Left lung (tissue), 14 donors: ENCODE measurements at places on chromosomes 5 and 9. TPM values are rescaled to one million over a fixed set of nuclear protein-coding genes. Genes with fewer than 3 reads are reported as not detected.

GRCh38 chr5:1013238-1013947 is 4.8 kb downstream of the NKD2 start:
- H3K27me3 ChIP-seq, result peaks cover 36% of the 10 kb centered on the region
- no peak overlapping the region for H3K27ac ChIP-seq
- DNase-seq, result no peak
- H3K4me1 ChIP-seq, result peaks cover 3% of the 10 kb centered on the region
- no peak overlapping the region for H3K4me3 ChIP-seq

DNA sequence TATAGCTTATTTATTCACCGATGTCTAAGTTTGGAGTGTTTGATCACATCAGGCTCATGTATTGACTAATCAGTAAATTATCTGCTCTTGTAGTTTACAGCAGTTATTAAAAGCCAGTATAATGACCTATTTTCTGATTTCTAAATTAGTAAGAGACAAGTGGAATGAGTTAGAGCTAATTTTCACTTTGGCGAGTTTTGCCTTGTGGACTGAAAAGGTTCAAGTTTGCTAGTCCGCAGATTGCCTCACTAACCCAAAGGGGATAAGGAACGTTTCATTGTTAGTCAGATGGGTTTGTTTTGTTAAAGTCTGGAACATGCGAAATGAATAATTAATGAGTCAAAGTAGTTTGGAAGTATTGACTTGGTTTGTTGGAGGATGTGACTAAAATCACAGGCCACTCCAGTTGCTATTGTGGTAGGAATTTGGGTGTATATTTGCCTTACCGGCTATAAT is 40.1 kb downstream of the SMARCA2 start:
- no peak overlapping the region for H3K4me3 ChIP-seq
- H3K36me3 ChIP-seq, result peaks cover 65% of the 10 kb centered on the region
- H3K27ac ChIP-seq, result no peak overlapping the region

Gene PCDHB5
- 8.0 TPM for polyA plus RNA-seq

GRCh38 chr5:115948091-115948534 is 14.2 kb upstream of the LVRN start:
- no peak for DNase-seq
- no peak overlapping the region for H3K27ac ChIP-seq
- no peaks in the 10 kb centered on the region for H3K36me3 ChIP-seq
- H3K4me1 ChIP-seq, result no peaks in the 10 kb centered on the region
- H3K4me3 ChIP-seq, result no peak overlapping the region

Gene IL7R
- 10.0 TPM for polyA plus RNA-seq

DNA sequence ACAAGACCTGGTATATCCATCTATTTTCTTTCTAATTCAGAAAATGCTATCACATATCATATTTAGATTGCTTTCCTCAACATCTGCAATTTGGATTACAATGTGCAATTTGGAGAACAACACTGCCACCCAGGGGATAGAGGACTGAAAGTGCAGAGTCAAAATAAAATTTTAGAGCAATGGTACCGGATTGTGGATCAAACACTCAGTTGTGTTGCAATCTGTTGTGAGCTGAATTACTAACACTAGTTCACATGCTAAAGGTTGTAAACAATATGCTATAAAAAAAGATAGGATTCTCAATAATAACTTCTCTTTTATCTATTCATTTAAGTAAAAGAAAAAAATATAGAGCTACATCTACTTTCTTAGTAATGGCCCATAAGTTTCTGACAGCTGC is 11.9 kb upstream of the SRFBP1 start:
- no peak overlapping the region for H3K4me3 ChIP-seq
- peak; percentile 56 for DNase-seq
- no peaks in the 10 kb centered on the region for H3K36me3 ChIP-seq
- no peaks in the 10 kb centered on the region for H3K4me1 ChIP-seq
- H3K27me3 ChIP-seq, result no peaks in the 10 kb centered on the region

DNA sequence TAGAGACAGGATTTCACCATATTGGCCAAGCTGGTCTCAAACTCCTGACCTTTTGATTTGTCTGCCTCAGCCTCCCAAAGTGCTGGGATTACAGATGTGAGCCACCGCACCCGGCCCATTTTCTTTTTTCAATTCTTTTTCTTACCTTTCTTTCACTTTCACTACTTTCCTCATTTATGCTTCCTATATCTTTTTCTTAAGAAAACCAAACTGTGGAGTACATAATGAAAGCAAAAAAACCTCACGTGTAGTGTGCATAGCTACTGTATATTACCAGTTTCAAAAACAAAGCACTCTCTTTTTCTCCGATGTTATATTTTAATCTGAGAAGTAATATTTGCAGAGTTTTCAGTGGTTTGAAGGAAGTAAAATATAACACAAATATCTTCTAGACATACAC is 8.0 kb upstream of the CAST start:
- DNase-seq, result no peak
- no peaks in the 10 kb centered on the region for H3K36me3 ChIP-seq
- no peaks in the 10 kb centered on the region for H3K27me3 ChIP-seq
- H3K4me1 ChIP-seq, result no peaks in the 10 kb centered on the region
- no peak overlapping the region for H3K27ac ChIP-seq

DNA sequence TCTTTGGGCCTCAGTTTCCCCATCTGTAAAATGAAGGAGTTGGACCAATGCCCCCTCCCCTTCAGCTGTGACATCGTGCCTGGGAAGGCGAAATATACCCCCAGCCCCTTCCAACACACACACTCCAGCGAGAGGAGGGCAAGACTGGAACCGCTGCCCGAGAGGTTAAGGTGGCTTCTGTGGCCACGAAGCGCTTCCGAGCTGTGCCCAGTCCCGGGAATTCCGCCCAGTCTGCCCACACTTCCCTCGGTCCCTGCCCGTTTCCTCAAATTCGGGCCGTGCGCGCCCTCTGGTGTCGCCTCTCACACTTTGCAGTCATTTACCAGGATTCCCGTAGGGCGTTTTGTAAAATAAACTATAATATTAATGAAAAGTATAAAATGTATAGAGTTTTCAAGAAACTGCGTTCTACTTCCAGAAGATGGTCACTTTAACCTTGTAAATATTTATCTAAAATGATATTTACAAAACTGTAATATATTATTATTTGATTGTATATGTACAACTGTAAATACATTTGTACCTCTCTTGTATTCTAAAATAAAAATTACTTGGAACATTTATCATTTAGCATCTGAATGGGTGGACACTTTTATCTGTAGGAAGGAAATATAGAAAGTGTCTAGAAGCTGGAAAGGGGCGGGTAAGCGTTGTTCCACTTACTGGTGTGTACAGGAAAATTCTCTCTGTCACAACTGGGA is 11.0 kb upstream of the EXOSC2 start:
- H3K4me3 ChIP-seq, result peak overlapping the region; percentile 29
- no peaks in the 10 kb centered on the region for H3K36me3 ChIP-seq
- H3K27ac ChIP-seq, result no peak overlapping the region

Gene LMX1B
- 0.20 TPM for polyA plus RNA-seq

Gene CDK7
- 34.9 TPM for polyA plus RNA-seq

DNA sequence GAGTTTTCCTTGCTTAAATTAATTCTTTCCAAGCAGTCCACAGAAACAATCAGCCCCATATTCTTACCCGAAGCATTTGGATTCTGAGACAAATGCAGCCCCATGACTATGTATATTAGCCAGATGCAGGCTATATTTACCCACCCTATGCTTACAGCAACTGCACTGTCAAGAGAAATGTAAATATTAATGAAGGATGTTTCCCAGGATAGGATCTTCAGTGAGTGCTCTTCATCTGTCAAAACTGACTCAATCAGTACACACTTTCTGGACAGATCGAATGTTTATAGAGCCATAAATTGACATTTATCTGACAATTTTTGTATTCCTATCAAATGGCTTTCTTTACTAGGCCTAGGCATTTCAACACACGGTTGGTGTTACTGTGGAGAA is 725.3 kb upstream of the SEMA6A start:
- no peak overlapping the region for H3K4me3 ChIP-seq
- no peak for DNase-seq
- no peaks in the 10 kb centered on the region for H3K27me3 ChIP-seq
- H3K4me1 ChIP-seq, result no peaks in the 10 kb centered on the region
- no peak overlapping the region for H3K27ac ChIP-seq

Gene OMD
- polyA plus RNA-seq, result 0.76 TPM

Gene FBXL7
- 29.7 TPM for polyA plus RNA-seq

- H3K4me3 ChIP-seq, result no peak overlapping the region
- no peaks in the 10 kb centered on the region for H3K36me3 ChIP-seq
- H3K27me3 ChIP-seq, result no peaks in the 10 kb centered on the region
- DNase-seq, result no peak
These were observed 481.7 kb downstream of the CDH10 start for GRCh38 chr5:24163091-24163490.

DNA sequence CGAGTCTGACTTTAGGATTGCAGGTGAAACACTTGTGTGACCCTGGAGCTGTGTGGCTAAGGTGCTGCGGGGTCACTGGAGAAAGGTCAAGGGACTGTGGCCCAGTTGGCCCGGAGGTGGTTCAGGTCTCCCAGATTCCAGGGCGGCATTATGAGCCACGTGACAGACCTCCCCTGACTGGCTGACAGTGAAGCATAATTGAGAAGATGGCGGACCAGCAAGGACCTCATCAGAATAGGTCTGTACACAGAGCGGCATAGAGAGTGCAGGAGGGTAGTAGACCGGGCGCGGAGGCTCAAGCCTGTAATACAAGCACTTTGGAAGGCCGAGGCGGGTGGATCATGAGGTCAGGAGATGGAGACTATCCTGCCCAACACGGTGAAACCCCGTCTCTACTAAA is 815 bp upstream of the ODF2 start:
- H3K4me3 ChIP-seq, result no peak overlapping the region
- no peak overlapping the region for H3K27ac ChIP-seq
- no peak for DNase-seq
- H3K27me3 ChIP-seq, result no peaks in the 10 kb centered on the region

DNA sequence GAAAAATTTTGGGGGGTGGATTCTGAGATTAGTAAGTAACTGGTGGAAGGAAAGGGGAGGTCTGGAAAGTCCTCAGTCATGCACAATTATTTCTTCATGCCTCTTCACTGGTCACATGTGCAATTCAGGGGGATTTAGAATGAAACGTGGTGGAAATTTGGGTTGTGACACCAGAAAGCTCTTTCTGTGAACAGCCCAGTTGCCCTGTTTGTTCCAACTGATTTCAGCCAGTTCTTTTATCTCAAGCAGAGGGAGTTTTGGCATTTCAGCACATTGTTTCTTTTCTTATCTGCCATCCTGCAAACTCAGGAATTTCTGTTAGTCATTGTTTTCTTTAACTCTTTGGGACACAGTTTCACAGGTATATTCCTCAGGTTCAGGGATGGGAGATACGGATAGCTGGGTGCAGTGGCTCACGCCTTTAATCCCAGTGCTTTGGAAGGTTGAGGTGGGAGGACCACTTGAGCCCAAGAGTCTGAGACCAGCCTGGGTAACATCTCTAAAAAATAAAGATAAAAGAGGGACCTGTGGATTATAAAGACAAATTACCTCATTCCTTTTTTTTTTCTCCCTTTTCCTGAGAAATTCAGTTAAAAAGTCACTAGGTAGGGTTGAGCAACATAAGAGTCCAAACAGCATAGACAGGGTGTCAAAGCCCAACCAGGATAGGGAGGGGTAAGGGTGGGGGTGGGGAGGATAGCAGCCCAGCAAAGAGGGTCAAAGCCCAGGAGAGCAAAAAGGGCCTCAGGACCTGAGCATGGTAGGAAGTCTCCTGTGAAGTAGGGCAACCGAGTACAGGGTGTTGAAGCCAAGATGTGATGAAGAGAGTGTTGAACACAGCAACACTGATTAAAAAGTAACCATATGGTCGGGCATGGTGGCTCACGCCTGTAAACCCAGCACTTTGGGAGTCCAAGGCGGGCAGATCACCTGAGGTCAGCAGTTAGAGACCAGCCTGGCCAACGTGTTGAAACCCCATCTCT is 5.4 kb upstream of the B4GALT1 start:
- H3K27me3 ChIP-seq, result no peaks in the 10 kb centered on the region
- peaks cover 46% of the 10 kb centered on the region for H3K4me1 ChIP-seq
- no peak for DNase-seq
- H3K36me3 ChIP-seq, result no peaks in the 10 kb centered on the region

Gene LEAP2
- 6.0 TPM for polyA plus RNA-seq

DNA sequence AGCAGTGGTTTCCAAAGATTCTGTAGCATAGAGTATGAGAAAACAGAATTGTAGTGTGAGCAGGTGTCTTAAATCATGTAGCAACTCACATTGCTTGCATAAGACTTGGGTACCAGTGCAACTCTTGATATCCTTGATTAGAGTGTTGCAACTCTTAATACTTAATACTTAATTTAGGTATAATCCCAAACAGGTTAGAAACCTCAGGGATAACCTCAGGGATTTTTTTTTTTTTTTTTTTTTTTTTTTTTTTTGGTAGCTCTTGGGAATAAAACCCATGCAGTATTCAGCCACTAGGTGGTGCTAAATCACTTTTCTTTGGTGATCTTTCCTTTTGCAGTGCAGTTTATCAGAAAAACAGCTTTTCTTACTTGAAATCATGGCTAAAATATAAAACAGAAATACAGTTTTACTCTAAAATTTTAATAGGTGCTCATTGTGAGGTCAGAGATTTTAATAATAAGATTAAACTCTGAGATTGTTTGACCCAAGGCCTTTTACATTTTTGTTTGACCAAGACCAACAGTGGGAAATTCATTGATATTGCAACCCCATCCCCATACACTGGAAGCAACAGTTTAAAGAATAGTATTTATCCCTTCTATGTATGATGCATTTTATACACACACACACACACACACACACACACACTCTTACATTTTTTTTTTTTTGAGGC is 55.3 kb downstream of the ERAP1 start:
- DNase-seq, result peak; percentile 51
- no peak overlapping the region for H3K4me3 ChIP-seq
- peaks cover 8% of the 10 kb centered on the region for H3K4me1 ChIP-seq
- H3K27ac ChIP-seq, result no peak overlapping the region

DNA sequence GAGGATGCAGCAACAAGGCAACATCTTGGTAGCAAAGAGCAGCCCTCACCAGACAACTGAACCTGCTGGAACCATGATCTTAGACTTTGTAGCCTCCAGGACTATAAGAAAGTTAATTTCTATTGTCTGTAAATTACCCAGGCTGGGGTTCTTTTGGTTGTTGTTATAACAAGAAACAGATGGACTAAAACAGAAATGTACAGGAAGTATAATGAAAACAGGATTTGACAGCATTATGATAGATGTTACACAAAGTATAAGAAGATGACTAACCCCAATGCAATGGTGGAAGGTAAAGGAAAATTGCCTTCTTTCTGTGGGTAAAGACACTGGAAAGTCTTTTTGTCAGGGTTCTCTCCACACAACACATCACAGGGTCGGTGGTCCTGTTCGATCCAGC is 204.2 kb downstream of the SGCD start:
- DNase-seq, result no peak
- no peak overlapping the region for H3K4me3 ChIP-seq
- no peaks in the 10 kb centered on the region for H3K36me3 ChIP-seq
- no peaks in the 10 kb centered on the region for H3K27me3 ChIP-seq
- H3K27ac ChIP-seq, result no peak overlapping the region
- H3K4me1 ChIP-seq, result no peaks in the 10 kb centered on the region

Gene SHISAL2B
- 7.8 TPM for polyA plus RNA-seq

- no peak overlapping the region for H3K27ac ChIP-seq
- no peak for DNase-seq
- H3K4me3 ChIP-seq, result no peak overlapping the region
- H3K36me3 ChIP-seq, result no peaks in the 10 kb centered on the region
These were observed 14.1 kb downstream of the SH3TC2 start for GRCh38 chr5:149048811-149049210.

GRCh38 chr9:107759823-107760166 is 270.2 kb upstream of the KLF4 start:
- no peaks in the 10 kb centered on the region for H3K27me3 ChIP-seq
- no peak for DNase-seq
- peaks cover 27% of the 10 kb centered on the region for H3K4me1 ChIP-seq
- H3K36me3 ChIP-seq, result no peaks in the 10 kb centered on the region
- no peak overlapping the region for H3K4me3 ChIP-seq
- H3K27ac ChIP-seq, result peak overlapping the region; percentile 92

GRCh38 chr5:32889078-32889477 is 178.0 kb downstream of the NPR3 start:
- DNase-seq, result no peak
- no peaks in the 10 kb centered on the region for H3K27me3 ChIP-seq
- no peak overlapping the region for H3K27ac ChIP-seq
- no peak overlapping the region for H3K4me3 ChIP-seq
- H3K36me3 ChIP-seq, result no peaks in the 10 kb centered on the region
- H3K4me1 ChIP-seq, result no peaks in the 10 kb centered on the region
